ENCODE measurements at places on chromosomes 5 and 9.

GRCh38 chr9:134738869-134739659 is 97.5 kb downstream of the COL5A1 start:
- peaks cover 85% of the 10 kb centered on the region for H3K27me3 ChIP-seq
- no peak for DNase-seq
- no peak overlapping the region for H3K4me3 ChIP-seq
- H3K4me1 ChIP-seq = no peaks in the 10 kb centered on the region

- no peak overlapping the region for H3K27ac ChIP-seq
- no peak overlapping the region for H3K4me3 ChIP-seq
- no peaks in the 10 kb centered on the region for H3K27me3 ChIP-seq
- H3K36me3 ChIP-seq = no peaks in the 10 kb centered on the region
These were observed 162.9 kb downstream of the TTLL11 start for GRCh38 chr9:121929893-121930875.

GRCh38 chr9:38048316-38048969 is 20.6 kb downstream of the SHB start:
- no peaks in the 10 kb centered on the region for H3K36me3 ChIP-seq
- no peak overlapping the region for H3K27ac ChIP-seq
- H3K4me3 ChIP-seq = no peak overlapping the region
- DNase-seq = no peak

- no peaks in the 10 kb centered on the region for H3K36me3 ChIP-seq
- no peak overlapping the region for H3K4me3 ChIP-seq
- no peak overlapping the region for H3K27ac ChIP-seq
These were observed 127.9 kb downstream of the GLIS3 start for GRCh38 chr9:4171971-4172370.

DNA sequence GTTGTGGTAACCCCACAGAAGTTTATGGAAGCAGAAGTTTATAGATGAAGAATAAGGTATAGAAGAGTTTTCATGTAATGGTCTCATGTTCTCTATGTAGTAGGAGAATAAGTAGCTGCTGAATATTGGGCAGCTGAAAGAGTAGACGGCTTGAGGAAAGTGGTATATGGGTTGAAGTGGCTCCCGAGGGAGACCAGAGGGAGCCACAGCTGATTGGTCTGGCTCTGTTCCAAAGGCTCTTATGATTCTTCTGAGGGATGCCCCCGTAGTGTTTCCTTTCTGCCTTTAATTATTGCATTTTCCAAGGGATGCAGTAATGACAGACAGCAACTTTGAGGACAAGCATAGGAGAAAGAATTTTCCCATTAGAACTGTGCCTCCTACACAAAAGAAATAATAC is 30.1 kb upstream of the TENT2 start:
- H3K27ac ChIP-seq = no peak overlapping the region
- no peak for DNase-seq
- H3K36me3 ChIP-seq = no peaks in the 10 kb centered on the region
- no peak overlapping the region for H3K4me3 ChIP-seq
- H3K27me3 ChIP-seq = no peaks in the 10 kb centered on the region

DNA sequence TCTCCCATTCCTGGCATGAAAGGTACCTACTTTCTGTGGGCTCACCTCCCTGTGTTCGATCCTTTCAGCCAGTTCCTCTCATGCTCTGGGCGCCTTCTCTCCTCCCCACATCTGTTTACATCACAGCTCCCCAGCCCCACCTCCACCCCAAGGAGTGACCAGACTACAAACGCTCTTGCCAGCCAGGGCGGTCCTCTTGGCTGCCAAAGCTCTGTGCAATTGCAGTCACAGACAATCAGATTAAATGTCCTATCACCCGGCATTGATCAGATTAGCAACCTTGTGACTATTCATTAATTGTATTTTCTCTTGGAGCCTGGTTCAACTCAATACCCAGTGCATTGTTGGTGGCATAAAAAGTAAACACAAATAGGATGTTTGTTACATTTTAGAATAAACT is 211.2 kb upstream of the TBCA start:
- H3K27me3 ChIP-seq = no peaks in the 10 kb centered on the region
- no peak for DNase-seq
- H3K4me1 ChIP-seq = no peaks in the 10 kb centered on the region
- no peak overlapping the region for H3K27ac ChIP-seq
- no peaks in the 10 kb centered on the region for H3K36me3 ChIP-seq

DNA sequence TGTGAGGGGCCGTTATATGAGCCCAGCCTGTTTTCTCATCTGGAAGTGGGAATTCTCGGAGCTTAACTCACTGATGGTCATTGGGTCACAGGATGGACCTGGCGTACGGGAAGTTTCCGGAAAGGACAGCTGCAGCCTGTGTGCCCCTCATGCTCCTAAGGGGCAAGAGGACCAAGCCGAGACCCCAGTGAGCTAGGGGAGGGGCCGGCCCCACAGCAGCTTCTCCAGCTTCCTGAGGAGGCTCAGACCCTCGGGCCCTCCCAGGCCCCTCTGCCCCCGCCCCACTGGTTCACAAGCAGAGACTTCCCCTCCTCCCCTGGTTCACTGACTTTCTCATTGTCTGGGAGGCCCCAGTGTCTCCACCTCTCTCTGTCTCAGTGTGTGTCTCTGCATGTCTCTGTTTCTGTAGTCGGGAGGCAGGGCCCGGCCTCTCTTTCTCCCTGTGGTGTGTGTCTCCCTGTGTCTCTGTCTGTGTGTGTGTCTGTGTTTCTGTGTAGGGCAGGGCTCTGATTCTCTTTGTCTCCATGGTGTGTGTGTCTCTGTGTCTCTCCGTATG is 32.3 kb upstream of the FIBCD1 start:
- no peak for DNase-seq
- no peaks in the 10 kb centered on the region for H3K4me1 ChIP-seq
- H3K27me3 ChIP-seq = peaks cover 97% of the 10 kb centered on the region
- H3K36me3 ChIP-seq = no peaks in the 10 kb centered on the region
- H3K27ac ChIP-seq = no peak overlapping the region

DNA sequence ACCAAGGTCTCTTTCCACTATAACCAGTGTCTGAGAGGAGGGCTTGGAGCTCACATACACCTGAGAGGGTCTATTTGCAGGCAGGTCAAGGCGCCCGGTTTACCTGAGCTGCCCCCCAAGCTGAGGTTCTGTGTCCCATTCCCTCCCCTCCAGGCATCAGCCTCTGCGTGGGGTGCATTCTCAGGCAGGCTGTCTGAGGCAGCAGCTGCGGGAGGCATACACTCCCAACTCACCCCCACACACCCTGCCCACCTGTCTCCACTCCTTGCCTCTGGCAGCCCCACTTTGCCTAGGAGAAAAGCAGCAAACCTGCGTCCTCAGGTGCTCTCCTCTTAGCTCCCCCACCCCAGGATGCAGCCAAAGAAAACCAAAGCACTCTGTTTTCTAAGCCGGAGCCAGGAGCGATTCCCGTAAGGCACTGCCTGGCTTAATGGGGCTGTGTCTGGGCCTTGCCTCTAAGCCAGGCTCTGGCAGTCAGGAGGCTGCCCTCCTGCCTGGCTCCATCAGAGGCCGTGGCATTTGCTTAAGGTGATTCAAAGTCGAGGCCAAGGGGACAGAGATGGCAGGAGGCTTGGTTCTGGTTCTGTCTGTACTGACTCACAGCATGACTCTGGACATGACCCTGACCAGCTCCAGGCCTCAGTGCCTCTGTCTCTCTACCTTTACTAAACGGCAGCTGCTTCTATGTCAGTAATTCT is 139.2 kb upstream of the TRIM32 start:
- no peaks in the 10 kb centered on the region for H3K36me3 ChIP-seq
- DNase-seq = no peak
- H3K27me3 ChIP-seq = no peaks in the 10 kb centered on the region
- H3K4me3 ChIP-seq = no peak overlapping the region
- H3K4me1 ChIP-seq = no peaks in the 10 kb centered on the region

GRCh38 chr5:14675865-14676300 is 11.4 kb downstream of the OTULIN start:
- H3K4me3 ChIP-seq = peak overlapping the region; percentile 14
- H3K27ac ChIP-seq = peak overlapping the region; percentile 66
- peaks cover 16% of the 10 kb centered on the region for H3K36me3 ChIP-seq
- no peaks in the 10 kb centered on the region for H3K27me3 ChIP-seq
- H3K4me1 ChIP-seq = peaks cover 34% of the 10 kb centered on the region

DNA sequence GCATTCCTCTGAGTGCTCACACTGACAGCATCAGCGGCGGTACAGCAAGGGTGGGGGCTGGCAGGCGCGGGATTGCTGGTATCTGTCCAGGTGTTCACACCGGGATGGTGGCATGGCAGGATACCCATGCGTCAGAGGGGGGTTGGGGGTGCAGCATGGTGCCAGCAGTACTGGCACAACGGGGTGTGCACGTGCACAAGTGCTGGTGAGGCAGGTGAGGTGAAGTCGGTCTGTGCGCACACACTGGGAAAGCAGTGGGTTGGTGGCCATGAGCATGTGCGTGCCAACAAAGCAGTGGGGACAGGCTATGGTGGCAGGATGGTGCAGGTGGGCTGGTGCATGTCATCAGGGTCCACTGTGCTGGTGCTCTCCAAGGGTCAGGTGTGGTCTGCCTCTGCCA is 819.6 kb upstream of the EDIL3 start:
- H3K27ac ChIP-seq = no peak overlapping the region
- H3K27me3 ChIP-seq = no peaks in the 10 kb centered on the region
- H3K36me3 ChIP-seq = no peaks in the 10 kb centered on the region
- no peak for DNase-seq
- H3K4me1 ChIP-seq = no peaks in the 10 kb centered on the region

DNA sequence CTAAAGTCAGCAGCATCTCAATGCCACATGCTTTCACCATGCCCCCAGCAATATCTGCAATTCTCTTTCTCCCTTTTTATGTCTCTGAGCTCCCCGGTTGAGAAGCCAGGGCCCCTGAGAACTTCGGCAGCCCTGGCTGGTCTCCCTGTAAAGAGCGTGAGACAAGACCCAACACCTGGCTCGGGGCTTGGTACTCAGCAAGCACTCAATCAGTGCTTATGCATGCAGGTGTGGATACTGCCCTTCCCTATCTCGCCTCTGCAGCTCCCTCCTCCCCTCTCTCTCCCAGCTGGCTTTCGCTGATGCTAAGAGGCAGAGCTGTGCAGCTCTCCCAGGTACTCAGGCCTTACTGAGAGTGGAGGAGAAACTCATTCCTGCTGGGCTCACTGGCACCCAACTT is 41.7 kb upstream of the AKNA start:
- H3K4me1 ChIP-seq = no peaks in the 10 kb centered on the region
- H3K36me3 ChIP-seq = no peaks in the 10 kb centered on the region
- H3K27me3 ChIP-seq = no peaks in the 10 kb centered on the region
- no peak overlapping the region for H3K4me3 ChIP-seq
- H3K27ac ChIP-seq = no peak overlapping the region

DNA sequence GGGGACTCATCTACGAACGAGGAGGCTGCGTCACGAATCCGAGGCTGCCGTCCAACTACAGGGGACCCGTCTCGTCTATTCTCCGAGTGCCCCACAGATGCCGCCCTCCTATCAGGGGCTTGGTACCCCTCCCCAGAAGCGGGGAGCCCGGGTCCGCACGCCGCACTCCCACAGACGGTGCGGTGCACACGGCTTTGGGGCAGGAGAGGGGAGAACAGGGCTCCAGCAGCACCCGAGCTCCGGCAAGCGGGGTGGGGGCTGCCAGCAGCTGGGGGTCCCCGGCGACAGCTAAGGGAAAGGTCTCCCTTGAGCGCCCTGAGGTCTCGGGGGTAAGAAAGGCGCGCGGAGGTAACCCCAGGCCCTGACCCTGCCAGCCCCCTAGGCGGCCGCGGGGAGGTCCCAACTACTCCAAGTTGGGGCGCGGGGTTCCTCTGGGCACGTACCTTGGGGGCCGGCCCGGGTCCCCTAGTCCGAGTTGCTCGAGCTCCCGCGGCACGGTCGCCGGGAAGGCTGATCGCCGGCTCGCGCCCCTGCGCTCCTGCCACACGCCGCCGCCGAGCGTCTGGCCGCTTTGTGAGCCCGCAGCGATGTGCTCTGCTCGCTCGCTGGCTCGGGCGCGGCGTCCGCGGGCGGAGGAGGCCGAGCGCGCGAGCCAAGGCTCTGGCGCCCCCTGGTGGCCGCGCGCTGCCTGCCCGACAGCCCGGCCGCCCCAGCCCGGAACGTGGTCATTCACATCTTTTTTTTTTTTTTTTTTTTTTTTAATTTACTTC is at the start of gene SPOCK1:
Gene SPOCK1, minus strand, starts transcription at position 591 of the 770 bp plus-strand sequence.
- DNase-seq = peak; percentile 77
- H3K4me3 ChIP-seq = peak within 1 kb of the TSS; percentile 48
- no peaks in the 10 kb centered on the region for H3K36me3 ChIP-seq
- H3K27ac ChIP-seq = no peak within 1 kb of the TSS
- H3K4me1 ChIP-seq = no peaks in the 10 kb centered on the region

- no peak overlapping the region for H3K27ac ChIP-seq
- peak; percentile 33 for DNase-seq
- H3K27me3 ChIP-seq = no peaks in the 10 kb centered on the region
- no peak overlapping the region for H3K4me3 ChIP-seq
- H3K36me3 ChIP-seq = no peaks in the 10 kb centered on the region
- 0 out of 2 replicates have a peak, but pooled peaks cover 5% of the 10 kb centered on the region for H3K4me1 ChIP-seq
These were observed 17.9 kb upstream of the DAPK1 start for GRCh38 chr9:87479801-87480201.

Measured in MM.1S (cell line).